ENCODE measurements at places on chromosomes 6 and 20. TPM values are rescaled to one million over a fixed set of nuclear protein-coding genes. Genes with fewer than 3 reads are reported as not detected.

The DEFB124 gene
- total RNA-seq = not detected

The EYA2 gene
- total RNA-seq = not detected

The BEND3 gene
- 2.3 TPM for total RNA-seq

The SIRPD gene
- not detected for total RNA-seq

The ENPP5 gene
- not detected for total RNA-seq

The HLA-DPA1 gene
- total RNA-seq = 0.34 TPM

The BTN1A1 gene
- total RNA-seq = not detected

The ADGRF1 gene
- not detected for total RNA-seq

The CDH26 gene
- not detected for total RNA-seq

The PSORS1C1 gene
- 3.4 TPM for total RNA-seq

The DBNDD2 gene
- total RNA-seq = 1.7 TPM

The RAD21L1 gene
- total RNA-seq = 0.07 TPM

The RIPPLY2 gene
- total RNA-seq = not detected

The TMEM217 gene
- total RNA-seq = 3.2 TPM

The CD83 gene
- 5.3 TPM for total RNA-seq

Measured in A172 (cell line).